ENCODE measurements at places on chromosomes 5 and 9.

DNA sequence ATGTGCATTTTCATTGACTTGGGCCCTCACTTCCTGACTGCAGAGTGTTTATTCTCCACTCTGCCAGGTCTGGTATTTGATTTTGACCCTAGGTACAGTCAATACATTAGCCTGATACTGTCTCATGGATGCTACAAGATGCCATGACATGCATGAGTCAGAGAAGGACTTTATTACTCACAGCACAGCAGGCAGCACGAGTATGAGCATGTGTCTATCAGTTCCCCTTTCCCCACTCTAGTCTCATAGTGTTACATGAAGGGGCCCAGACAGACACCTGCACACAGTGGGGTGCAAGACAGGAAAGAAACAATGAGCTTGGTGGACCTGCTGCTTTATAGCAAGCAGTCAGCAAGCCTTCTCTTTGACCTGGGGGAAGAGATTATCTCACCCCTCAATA lies 19.6 kb downstream of the ITGA2 start:
- no peak for DNase-seq

DNA sequence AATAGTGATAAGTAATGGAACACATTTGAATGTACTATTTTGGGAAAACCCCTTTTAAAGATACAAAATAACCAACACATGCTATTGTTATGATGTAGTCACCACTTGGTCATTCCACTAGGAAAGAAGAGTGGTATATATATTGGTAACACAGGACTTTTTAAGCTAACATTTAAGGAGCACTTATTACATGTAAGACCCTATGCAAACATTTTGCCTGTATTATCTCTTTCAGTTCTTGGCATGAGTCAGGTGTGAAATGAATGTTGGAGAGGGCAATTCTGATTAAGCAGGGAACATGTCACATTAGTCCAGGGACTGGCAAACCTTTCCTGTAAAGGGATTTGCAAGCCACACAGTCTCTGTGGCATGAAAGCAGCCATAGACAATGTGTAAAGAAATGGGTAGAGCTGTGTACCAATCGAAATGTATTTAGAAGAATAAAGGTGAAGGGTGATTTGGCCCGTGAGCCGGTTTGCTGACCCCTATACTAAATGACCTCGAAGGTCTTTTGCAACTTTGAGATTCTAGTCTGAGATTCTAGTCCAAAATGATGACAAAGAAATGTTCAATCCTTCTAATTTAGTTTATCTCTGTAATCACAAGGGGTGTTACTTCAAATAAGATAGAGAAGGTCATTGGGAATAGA lies 15.3 kb downstream of the ABLIM3 start:
- DNase-seq: no peak

GRCh38 chr5:36585701-36586100 lies 20.7 kb upstream of the SLC1A3 start:
- no peak for DNase-seq

DNA sequence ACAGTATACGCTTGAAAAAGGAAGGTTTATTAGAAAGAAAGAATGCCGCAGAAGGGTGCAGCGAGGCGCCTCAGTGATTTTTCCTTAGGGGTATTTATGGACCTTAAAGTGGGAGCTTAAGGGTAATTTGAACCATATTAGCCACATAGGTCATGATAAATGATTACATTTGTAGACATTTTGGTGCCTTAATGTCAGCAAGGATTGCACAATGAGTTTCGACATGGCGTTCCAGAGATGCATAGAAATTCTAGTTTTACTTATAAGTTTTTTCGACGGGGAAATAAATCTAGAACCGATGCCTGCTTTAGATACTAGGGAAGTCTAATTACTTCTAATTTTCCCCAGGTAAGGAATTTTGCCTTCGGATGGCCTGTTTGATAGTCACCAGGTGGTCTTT lies 20.7 kb upstream of the PANK3 start:
- DNase-seq: no peak

DNA sequence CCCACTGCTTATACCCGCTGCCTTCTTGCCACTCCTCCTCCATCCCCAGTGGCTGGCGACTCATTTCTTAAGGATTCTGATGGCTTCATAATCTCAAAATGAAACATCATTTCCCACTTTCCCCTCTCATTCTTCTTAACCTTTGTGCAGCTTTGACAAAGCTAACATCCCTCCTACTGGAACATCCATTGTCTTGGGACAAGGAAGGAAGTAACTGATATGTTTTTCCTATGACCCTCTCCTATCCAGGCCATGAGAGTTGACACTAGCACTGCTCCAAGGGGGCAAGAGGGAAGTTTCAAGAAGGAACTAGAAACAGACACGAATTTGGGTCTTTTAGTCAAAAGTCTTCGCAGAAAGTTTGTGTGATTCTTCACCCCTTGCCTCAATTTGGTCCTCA lies 71.7 kb upstream of the SNX2 start:
- DNase-seq: no peak

DNA sequence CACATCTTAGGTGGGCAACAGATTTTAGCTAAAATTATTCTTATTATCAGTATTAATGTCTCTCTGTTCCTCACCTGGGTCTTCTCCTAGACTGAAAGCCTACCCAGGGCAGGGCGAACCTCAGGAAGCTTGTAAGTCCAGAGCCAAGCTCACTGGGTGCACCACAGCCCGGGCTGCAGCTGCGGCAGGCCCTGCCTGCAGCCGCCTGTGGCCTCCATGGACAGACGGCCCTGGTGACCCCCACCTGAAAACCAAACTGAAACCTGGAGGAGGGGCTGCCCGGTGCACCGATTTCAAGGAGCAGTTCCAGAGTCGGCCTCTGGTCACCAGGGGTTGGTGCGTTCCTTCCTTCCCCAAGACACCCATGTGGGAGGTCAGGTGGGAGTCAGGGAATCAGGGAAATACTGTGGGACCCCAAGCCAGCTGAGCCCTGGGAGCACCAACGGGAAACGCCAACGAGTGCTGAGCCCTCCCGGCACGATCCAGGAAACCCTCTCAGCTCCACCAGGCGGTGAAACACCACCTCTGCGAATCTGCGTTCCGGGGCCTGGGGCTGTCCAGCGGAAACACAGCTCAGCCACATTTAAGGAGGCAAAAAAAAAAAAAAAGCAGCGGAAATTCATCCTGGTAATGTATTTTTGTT lies 68.6 kb upstream of the PPP1R26 start:
- DNase-seq: no peak

DNA sequence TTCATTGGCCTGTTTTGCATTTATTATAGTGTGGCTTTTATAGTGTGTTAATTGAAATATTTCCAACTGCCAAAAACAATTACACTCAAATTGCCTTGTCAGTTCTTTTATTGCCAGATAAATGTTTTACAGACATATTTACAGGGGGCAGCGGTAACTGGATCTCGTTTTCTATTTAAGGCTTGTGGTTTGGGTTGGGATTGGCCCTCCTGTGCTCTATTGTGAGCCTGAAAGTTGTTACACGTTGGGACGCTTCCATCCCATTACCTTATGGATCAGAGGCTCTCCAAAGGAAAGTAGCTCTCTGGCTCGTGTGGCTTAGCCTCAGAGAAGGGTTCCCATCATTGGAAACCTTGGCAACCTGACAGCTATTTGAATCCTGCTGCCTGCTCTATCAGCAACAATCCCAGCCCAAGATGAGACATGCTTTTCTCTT lies 20.8 kb downstream of the DNAI1 start:
- no peak for DNase-seq

DNA sequence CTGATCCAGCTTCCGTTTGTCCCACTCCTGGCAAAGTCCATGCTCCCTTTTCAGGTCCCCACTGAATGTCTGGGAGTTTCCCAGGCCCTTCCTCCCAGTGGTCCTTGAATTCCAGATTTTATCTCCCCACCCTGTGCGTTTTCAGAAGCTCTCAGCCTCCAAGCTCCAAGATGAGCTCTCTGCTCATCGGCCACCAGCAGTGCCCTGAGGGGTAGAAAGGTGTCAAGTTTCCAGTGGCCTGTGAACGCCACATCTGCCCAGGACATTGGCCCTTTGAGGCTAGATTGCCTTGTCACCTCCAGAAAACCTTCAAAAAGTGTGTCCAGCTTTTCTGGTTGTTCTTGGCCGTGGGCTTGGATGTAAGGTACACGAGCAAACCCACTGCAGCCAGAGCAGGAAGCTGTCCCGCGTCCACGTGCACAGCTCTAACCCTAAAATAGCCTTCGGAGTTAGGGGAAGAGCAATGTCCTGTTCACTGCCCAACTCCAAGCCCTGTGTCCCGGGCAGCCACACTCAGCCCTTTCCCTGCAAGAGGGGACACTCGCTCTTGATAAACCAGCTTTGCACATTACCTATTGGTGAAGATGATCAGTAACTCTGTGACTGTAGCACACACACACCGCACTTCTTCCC lies 10.9 kb upstream of the LRRC14B start:
- DNase-seq: no peak

- no peak for DNase-seq
These were observed 13.5 kb downstream of the C5orf46 start for GRCh38 chr5:147892696-147893296.

DNA sequence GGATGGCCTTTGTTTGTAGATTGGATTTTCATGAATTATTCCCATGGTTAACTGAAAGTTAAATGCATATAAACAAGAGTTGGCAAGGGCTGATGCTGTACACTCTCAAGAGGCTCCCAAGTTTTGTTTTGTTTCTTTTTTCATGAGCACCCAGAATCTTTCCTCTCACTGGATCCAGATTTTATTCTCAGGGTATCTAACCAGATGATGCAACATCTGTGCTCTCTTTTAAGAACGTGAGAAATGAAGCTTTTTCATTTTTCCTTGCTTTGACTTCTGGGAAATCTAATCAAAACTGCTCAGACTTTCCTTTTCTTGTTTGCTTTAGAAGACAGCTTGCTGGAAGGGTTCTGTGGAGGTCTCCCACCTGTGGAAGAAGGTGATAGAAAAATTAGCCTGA lies 142.7 kb upstream of the SLC12A2 start:
- DNase-seq: no peak

Data from activated CD4-positive, CD25-positive, alpha-beta regulatory T cell (primary cell).